ENCODE measurements at places on chromosomes 1 and 21.

DNA sequence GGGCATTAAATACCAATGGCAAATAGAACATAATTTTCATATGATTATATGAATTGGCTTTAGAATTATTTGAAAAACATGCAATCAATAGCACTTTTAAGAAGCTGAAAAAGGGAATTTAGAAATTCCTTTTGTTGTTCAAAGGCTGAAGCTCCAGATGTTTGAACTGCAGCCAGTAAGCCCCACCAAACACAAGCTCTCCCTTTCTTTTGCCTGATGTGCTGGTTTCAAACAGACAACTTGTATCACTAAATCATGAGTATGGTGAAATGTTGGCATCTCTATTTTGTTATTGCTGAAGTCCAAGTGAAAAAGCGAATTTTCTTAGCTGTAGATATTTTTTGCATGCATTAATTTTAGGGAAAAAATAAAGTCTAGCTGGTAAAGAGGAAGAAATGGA is 27.5 kb upstream of the NCAM2 start:
- no peaks in the 10 kb centered on the region for H3K27me3 ChIP-seq
- H3K36me3 ChIP-seq, result no peaks in the 10 kb centered on the region
- DNase-seq, result no peak

- peak; percentile 41 for DNase-seq
- peaks cover 2% of the 10 kb centered on the region for H3K36me3 ChIP-seq
- H3K4me3 ChIP-seq, result peak overlapping the region; percentile 84
- H3K27me3 ChIP-seq, result no peaks in the 10 kb centered on the region
These were observed 1.0 kb downstream of the GALNT2 start for GRCh38 chr1:230067871-230068620.

- no peak for DNase-seq
- H3K36me3 ChIP-seq, result no peaks in the 10 kb centered on the region
- no peak overlapping the region for H3K27ac ChIP-seq
- H3K4me1 ChIP-seq, result no peaks in the 10 kb centered on the region
These were observed 23.6 kb upstream of the HEATR1 start for GRCh38 chr1:236627727-236628408.

GRCh38 chr1:72892461-72892860 is 610.1 kb upstream of the NEGR1 start:
- H3K36me3 ChIP-seq, result no peaks in the 10 kb centered on the region
- no peak overlapping the region for H3K4me3 ChIP-seq
- H3K4me1 ChIP-seq, result no peaks in the 10 kb centered on the region

DNA sequence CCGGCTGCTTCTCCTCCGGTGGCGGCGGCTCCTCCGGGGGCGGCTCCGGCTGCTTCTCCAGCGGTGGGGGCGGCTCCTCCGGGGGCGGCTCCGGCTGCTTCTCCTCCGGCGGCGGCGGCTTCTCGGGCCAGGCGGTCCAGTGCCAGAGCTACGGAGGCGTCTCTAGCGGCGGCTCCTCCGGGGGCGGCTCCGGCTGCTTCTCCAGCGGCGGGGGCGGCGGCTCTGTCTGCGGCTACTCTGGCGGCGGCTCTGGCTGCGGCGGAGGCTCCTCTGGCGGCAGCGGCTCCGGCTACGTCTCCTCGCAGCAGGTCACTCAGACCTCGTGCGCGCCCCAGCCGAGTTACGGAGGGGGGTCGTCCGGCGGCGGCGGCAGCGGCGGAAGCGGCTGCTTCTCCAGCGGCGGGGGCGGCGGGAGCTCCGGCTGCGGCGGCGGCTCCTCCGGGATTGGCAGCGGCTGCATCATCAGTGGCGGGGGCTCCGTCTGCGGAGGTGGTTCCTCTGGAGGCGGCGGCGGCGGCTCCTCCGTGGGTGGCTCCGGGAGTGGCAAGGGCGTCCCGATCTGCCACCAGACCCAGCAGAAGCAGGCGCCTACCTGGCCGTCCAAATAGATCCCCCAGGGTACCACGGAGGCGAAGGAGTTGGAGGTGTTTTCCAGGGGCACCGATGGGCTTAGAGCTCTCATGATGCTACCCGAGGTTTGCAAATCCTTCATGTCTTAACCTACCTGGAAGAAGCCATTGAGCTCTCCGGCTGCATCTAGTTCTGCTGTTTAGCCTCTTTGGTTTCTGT is 2.0 kb downstream of the LORICRIN start:
- peaks cover 29% of the 10 kb centered on the region for H3K4me1 ChIP-seq

- no peak for DNase-seq
- no peak overlapping the region for H3K27ac ChIP-seq
- H3K4me3 ChIP-seq, result no peak overlapping the region
- no peaks in the 10 kb centered on the region for H3K36me3 ChIP-seq
These were observed 146.3 kb upstream of the PKN2 start for GRCh38 chr1:88537787-88538186.

DNA sequence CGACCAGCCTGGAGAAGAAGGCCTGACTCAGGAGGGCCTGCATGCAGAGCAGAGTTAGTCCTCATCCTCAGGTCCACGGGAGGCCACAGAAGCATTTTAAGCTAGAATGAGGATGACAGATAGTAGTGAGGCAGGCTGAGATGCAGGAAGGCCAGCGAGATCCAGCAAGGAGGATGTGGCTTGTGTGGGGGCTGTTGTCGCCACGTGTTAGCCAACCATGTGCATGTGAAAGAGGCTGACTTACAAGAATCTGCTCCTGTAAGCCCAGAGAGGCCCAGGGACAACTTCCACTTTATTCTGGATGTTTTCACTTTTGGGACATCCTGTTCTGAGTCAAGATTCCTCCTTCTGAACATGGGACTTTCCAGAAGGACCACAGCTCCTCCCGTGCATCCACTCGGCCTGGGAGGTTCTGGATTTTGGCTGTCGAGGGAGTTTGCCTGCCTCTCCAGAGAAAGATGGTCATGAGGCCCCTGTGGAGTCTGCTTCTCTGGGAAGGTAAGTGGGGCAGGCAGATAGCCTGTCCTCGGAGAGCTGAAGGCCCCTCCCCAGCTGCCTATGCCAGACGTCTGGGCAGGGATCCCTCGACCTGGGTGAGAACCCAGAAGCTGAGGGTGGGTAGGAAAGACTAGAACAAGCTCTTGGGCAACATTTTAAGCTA is at the start of gene SLAMF8:
TSS of gene SLAMF8 (plus strand) at position 433 of the 661 bp plus-strand sequence. CDS start at position 459, 26 bp downstream.
- H3K27me3 ChIP-seq, result no peaks in the 10 kb centered on the region
- peak within 1 kb of the TSS; percentile 79 for H3K27ac ChIP-seq
- H3K4me1 ChIP-seq, result peaks cover 53% of the 10 kb centered on the region
- peak within 1 kb of the TSS; percentile 16 for H3K4me3 ChIP-seq
- DNase-seq, result peak; percentile 59

- H3K27me3 ChIP-seq, result no peaks in the 10 kb centered on the region
- no peak for DNase-seq
- H3K27ac ChIP-seq, result no peak overlapping the region
- no peaks in the 10 kb centered on the region for H3K36me3 ChIP-seq
These were observed 126.8 kb downstream of the ITSN1 start for GRCh38 chr21:33769057-33769456.

DNA sequence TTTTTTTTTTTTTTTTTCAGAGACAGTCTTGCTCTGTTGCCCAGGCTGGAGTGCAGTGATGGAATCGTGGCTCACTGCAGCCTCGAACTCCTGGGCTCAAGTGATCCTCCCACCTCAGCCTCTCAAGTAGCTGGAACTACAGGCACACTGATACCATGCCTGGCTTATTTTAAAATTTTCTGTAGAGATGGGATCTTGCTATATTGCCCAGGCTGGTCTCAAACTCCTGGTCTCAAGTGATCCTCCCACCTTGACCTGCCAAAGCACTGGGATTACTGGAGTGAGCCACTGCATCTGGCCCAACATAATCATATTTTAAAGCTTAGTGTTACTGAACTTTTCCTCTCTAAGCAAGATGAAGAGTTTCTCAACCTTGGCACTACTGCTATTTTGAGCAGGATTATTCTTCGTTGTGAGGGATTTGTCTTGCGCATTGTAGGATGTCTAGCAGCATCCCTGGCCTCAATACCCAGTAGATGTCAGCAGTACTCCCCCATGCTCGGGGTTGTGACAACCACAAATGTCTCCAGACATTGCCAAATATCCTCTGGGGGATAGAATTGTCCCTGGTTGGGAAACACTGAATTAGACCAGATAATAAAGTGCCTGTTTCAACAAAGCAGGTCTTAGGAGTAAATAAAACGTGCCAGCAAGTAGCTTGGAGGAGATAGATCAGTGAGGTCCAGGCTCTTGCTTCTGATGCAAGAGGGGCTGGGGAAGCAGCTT is 15.1 kb upstream of the THRAP3 start:
- no peaks in the 10 kb centered on the region for H3K27me3 ChIP-seq
- H3K36me3 ChIP-seq, result no peaks in the 10 kb centered on the region
- DNase-seq, result no peak
- no peak overlapping the region for H3K27ac ChIP-seq
- peaks cover 22% of the 10 kb centered on the region for H3K4me1 ChIP-seq
- H3K4me3 ChIP-seq, result no peak overlapping the region

- no peak overlapping the region for H3K27ac ChIP-seq
- no peak for DNase-seq
- H3K4me3 ChIP-seq, result no peak overlapping the region
- no peaks in the 10 kb centered on the region for H3K27me3 ChIP-seq
- H3K4me1 ChIP-seq, result no peaks in the 10 kb centered on the region
These were observed 11.7 kb downstream of the HYI start for GRCh38 chr1:43441894-43442637.

DNA sequence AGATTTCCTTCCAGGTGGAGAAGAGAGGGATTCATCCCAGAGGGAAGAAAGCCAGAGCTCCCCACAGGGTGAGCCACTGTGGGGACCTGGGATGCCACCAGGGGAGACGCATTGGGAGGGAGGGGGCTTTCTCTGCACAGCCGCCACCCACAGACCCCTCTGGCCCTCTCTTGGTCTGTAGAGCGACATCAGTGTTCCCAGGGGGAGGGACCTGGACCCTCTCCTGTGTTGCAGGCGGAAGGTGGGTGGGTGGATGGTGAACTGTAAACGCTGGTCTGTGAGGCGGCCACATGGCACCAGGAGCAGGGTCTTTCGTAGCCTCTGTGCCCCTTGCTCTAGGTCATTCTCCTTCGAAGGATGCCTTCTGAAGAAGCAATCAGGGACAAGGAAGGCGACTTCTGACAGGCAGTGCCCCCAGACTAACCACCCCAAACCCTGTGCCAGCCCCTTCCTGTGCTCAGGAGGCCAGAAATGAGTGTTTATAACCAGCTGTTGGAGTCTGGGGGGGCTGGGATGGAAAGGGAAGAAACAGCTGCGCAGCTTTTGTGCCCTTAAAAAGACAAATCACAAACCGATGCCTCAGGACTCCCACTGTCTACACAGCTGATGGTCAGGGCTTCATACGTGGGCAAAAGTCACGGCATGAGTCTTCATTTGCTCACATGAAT is 121.4 kb upstream of the ZBTB40 start:
- H3K27ac ChIP-seq, result no peak overlapping the region
- no peak overlapping the region for H3K4me3 ChIP-seq
- no peaks in the 10 kb centered on the region for H3K4me1 ChIP-seq

GRCh38 chr1:204701229-204701628 is 15.7 kb upstream of the LRRN2 start:
- no peak overlapping the region for H3K27ac ChIP-seq
- no peaks in the 10 kb centered on the region for H3K36me3 ChIP-seq
- no peaks in the 10 kb centered on the region for H3K27me3 ChIP-seq
- H3K4me3 ChIP-seq, result no peak overlapping the region

GRCh38 chr1:228980232-228980937 is 245.1 kb downstream of the RHOU start:
- no peak overlapping the region for H3K27ac ChIP-seq
- no peak for DNase-seq
- H3K4me1 ChIP-seq, result no peaks in the 10 kb centered on the region
- no peak overlapping the region for H3K4me3 ChIP-seq
- H3K36me3 ChIP-seq, result no peaks in the 10 kb centered on the region

DNA sequence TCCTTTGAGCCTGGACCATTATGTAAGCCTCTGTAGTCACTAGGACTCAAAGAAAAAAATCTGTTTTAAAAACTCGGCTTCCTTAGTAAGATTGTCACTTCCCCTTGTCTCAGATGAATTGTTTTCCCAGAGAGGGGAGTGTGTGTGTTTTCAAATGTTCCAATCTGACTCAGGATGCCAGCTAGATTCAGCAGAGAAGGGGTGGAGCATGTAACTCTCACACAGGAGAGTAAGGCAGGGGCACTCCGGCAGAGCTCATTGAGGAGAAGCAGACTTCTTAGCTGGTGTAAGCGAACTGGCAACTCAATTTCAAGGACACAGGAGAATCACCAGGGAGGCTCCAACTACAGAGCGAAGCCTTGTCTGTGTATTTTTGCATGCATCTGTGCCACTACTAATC is 623.2 kb downstream of the LMO4 start:
- no peaks in the 10 kb centered on the region for H3K4me1 ChIP-seq
- DNase-seq, result no peak
- no peak overlapping the region for H3K4me3 ChIP-seq
- peaks cover 10% of the 10 kb centered on the region for H3K27me3 ChIP-seq
- no peaks in the 10 kb centered on the region for H3K36me3 ChIP-seq

Data from activated naive CD8-positive, alpha-beta T cell treated with anti-CD3 and anti-CD28 coated beads, Interleukin-2, amount 50 U/mL, for 24 hours (primary cell).